NCI-H526 (cell line): ENCODE measurements at places on chromosomes 3 and 15.

DNA sequence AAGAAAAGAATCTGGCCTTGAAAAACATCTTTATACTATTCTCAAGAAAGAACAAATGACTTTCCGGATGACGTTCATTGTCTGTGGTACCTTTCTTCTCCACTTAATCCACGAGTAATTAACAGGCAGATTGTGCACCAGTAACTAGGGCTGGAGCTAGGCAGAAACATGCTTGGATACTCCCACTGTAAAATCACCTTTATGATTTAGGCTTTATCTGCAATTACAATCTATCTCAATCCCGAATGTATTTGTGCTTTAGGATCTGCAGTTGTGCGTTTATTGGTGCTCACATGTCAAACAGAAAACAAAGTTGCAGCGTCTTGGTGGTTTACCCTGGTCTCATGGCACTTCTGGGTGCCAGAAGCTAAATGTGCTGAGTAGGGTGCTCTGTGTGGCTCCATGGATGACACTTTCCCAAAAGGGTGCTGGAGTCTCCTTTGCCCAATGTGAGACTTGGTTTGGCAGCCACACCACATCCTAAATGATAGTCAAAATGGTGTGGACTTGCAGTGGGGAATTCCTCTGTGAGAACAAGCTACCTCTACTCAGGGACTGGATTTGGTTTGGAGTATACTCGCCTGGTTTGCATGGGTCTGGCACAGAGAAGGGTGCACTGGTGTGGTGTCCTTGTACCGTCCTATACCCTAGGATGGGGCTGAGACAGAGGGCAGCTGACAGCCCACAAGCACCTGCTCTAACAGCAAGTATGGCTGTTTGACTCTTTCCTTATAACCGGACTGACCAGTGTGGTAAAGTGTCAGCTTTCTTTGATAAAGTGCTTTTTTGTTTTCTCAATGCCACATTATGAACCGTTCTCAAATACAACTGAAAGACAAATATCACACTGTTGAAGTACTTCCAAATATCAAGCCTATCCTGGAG is 7.7 kb downstream of the SERP1 start:
- no peak for DNase-seq

DNA sequence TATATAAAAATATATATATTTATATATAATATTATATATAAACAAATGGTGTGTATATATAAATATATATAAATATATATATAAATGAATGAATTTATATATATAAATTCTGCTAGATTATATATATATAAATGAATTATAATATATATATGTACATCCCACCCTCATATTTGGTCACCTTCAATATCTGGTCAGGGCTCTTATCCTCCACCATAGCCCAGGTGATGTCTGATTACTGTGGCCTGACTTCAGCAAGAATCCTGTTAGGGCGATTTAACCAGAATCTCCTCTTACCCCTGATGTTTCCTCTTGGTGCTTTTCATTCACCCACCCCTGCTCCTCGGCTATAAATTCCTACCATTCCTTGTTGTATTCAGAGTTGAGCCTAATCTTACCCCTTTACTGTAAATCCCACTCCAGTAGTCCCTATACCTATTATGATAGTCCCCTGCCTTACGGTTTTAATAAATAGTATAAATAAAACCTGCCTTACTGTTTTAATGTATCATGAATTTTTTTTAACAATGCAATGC is 439.6 kb downstream of the PLOD2 start:
- DNase-seq, result no peak

- DNase-seq, result peak; percentile 18
These were observed 2.7 kb downstream of the SMAD6 start for GRCh38 chr15:66704803-66705153.

- DNase-seq, result no peak
These were observed 2.8 kb downstream of the EFHB start for GRCh38 chr3:19931180-19931692.

GRCh38 chr3:30505866-30506520 is 100.4 kb upstream of the TGFBR2 start:
- DNase-seq, result no peak

DNA sequence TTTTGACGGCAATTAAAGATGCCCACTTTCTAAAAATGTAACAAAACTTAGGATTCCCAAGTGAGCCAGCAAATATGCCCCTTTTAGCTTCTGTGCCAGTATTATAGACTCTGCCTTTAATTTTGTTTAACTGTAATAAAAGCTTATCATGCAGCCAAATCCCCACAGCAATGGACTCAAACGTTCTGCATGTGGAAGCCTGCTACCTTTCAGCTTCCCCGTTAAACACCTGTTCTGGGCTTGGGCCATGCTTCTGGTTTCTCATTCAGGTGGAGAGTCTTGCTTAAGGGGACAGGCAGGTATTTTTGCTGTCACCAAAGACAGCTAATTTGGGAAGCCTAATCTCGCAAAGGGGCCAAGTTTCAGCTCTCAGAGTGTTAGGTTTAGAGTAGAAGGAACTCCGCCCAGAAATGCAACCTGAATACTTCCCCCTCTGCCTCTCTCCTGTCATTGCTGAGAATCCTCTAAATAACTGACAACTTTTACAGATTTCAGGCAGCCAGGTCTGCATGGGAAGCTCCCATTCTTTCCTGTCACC is 399.4 kb upstream of the ATP11B start:
- no peak for DNase-seq
